ENCODE measurements at places on chromosomes 3 and 15.

DNA sequence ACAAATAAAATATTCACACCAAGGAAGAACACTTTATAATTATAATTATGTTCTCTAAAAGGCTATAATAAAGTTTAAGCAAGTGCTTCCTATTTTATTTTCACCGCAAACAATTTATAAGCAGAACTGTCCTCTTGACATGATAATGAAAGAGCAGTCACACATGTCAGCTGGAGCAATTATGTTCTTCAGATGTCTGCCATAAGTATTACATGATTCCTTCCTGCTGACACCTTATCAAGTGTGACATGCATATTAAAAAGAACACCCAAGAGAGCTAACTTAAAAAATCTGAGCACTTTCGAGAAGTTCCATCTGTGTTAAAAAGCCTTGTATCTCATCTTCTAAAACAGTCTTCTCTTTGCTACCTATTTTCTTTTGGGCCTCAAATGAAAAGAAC, 249.5 kb downstream of the SQOR start:
- DNase-seq = no peak

DNA sequence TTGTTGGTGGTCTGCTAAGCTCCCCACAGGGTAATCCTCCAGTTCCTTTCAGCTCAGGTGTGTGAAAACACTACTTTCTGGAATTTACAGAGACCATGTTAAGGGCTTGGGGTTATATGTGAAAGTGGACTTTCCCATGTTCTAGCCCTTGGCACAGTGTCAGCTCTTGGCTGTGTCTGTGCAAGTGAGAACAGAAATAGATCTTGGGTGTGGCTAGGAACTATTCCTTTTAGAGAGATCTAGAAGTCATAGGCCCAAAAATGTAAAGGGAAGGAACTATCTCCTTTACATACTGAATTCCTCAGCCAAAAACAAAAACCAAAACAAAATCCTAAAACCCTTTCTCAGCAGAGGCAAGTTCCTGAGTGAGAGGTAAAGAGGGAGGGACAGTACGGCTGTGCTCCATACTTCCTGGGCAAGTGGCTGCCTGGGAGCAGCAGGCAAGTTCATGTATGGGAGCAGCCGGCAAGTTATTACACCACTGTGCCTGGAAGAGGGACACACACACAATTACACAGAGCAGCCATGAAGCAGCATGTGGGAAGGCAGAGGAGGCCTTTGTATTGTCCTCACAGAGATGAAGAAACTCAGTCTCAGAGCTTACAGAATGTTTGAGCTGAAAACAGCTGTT, 19.9 kb upstream of the C3orf62 start:
- no peak for DNase-seq

DNA sequence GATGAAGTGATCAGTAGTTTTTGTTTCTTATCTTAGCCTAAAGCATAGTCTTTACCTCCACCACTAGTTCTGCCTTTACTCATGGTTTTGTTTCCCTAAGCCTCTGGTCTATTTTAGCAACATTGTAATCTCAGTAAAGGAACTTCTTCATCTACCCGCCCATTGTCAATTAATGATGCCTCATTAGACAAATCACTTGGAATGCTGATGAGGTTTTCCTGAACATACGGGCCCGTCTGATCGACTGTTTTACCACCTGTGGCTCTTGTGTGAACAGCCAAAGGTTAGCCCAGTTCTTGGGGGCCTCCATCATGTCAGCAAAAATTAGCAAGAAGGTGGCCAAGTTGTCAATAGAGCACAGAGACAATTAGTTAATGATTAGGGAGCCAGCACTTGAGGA, 470.1 kb upstream of the ARRDC4 start:
- no peak for DNase-seq

DNA sequence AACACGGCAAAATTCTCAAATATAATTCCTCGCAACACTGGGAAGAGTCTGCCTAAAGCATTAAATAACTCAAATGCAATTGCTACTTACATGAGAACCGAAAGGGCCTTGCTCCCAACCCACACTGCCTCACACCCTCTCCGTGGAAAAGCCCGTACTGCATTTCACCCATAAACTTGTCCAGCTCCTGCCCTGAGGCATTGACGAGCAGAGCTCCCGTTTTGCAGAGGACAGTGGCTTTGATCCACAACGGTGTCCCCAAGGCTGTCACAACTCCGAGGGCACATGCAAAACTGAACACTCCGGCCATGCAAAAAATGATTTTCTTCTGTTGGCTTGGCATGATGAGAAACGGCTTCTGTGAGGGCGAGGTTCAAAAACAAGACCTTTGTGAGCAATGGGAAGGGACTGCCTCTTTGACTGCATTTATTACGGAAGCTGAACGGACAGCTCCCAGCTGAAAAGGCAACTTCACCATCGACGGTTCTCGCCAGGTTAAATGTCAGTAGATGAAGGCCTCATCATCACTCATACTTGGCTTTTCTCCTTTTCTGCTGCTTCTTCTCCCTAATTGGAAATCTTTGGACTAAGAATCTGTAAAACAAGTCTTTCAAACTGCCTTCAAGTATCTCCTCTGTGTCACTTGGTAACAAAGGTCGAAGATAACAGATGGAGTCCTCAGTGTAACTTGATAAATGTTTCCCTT, at the start of gene CLRN1:
TSS of gene CLRN1 (minus strand) at position 362 of the 706 bp plus-strand sequence. CDS start at position 343, 19 bp downstream.
- no peak for DNase-seq

DNA sequence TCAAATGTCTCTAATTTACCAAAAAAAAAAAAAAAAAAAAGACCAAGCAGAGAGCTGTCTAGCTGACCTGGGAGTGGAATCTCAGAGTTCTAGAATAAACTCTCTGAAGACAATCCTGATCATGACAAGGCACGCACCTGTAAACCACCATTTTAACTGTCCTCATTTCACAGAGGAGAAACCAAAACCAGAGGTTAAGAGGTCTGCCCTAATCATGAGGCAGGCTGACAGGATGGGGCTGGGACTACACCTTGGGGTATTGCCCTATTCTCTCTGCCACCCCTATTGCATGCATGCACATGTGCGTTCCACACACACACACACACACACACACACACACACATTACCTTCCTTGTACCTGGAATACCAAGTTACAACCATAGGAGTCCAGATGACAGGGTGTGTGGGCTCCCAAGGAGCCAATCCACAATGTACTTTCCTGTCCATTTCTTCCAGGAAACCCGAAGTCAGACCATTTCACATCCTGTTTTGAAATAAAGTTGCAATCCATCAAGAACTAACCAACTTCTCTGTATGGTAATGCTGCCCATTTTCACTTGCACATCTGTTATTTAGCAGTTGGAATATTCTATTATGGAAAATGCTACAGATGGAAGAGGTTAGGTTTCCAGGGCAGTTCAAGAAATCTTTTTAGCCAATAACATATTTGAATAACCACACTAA, 34.6 kb downstream of the HSPBAP1 start:
- no peak for DNase-seq

GRCh38 chr3:140917772-140918171, 23.9 kb upstream of the SLC25A36 start:
- no peak for DNase-seq

GRCh38 chr3:48560648-48561018, 2.9 kb downstream of the UCN2 start:
- DNase-seq = no peak

DNA sequence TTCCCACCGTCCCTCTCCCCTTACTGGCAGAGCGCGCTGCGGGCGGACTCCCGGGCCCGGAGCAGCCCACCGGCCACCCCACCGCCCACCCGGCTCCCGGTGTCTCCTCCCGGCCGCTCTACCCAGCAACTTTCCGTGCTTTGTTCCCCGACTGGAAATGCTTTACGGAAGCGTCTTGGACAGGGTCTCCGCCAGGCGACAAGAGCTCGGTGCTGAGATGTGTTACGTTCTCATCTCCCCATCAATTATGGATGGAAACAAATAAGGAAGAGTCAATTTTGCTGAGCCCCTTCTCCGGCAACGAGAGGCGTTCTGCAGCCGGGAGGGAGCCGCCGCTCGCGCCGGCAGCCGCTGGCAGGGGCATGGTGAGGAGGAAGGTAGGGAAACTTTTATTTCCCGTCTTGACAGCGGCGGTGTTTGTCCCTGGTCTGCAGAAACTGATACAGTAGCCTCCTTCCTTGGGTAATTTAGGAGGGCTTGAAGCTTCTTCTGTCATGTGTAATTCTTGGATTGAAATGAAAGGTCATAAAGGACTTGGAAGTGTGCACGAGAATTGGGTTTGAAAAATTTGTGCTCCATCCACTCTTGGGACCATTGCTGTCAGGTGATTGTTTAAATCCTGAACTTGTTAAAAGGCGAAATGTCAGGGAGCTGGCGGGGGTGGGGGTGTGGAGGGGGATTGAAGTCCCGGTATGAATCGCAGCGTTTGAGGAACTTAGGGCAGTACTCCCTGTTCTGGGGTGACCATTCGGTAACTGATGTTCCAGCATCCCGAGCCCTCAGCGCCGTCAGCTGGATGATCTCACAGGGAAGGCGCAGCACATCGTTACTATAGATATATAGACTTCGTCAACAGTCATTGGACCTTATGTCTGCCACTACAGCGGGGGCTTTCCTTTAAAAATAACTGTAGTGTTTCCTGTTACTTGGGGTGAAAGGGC, 1.5 kb downstream of the SEMA6D start:
- DNase-seq = no peak

DNA sequence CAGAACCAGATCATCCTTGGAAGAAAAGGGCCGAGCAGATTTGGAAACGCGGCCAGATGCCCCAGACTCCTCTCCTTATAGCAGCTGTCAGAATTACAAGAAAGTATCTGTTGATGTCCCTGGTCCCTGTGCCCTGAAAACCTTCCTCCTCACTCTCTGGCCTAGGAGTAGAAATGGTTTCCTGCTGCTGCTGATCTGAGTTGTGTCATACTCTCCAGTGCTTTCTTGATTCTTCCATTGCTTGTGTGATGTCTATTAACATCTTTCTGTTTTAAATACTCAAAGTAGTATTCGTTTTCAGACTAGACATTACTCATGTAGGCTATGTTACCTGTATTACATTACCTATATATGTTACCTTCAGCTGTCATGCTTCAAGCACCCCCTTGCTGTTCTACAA, 26.8 kb upstream of the HERC1 start:
- DNase-seq = no peak

GRCh38 chr15:89105147-89105546, 16.9 kb downstream of the ABHD2 start:
- DNase-seq = no peak

- no peak for DNase-seq
Measured at GRCh38 chr3:196695849-196696226, 16.2 kb downstream of the CEP19 start.

- no peak for DNase-seq
Measured at GRCh38 chr3:108602249-108602934, 12.9 kb downstream of the DZIP3 start.

DNA sequence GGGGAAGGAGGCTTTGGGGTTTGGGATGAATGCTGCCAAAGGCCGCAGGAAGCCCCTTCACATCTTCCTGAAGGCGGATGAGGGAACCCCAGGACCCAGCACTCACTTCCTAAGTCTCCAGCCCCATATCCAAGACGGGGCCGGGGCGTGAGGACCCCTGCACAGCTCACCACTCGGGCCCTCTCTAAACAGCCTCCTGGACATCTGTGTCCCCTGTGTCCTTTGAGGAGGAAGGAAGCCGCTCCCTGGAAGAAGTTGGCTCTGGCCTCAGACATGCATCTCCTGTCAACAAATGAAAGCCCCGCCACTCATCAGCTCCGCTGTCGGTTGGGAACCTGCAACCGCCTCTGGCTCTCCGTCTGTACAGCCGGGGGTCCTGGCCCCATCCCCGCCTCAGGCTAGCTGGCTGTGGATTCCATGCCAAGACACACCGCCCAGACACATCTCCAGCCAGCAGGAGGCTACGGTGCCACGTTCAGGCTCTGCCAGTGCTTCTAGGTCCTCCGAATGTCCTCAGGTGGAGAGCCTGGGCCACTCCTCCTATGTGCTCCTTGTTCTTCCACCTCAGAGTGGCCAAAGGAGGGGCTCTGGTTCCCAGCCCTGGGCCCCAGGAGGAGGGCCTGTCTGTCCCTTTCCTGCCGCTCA, 140.0 kb upstream of the MEF2A start:
- no peak for DNase-seq

DNA sequence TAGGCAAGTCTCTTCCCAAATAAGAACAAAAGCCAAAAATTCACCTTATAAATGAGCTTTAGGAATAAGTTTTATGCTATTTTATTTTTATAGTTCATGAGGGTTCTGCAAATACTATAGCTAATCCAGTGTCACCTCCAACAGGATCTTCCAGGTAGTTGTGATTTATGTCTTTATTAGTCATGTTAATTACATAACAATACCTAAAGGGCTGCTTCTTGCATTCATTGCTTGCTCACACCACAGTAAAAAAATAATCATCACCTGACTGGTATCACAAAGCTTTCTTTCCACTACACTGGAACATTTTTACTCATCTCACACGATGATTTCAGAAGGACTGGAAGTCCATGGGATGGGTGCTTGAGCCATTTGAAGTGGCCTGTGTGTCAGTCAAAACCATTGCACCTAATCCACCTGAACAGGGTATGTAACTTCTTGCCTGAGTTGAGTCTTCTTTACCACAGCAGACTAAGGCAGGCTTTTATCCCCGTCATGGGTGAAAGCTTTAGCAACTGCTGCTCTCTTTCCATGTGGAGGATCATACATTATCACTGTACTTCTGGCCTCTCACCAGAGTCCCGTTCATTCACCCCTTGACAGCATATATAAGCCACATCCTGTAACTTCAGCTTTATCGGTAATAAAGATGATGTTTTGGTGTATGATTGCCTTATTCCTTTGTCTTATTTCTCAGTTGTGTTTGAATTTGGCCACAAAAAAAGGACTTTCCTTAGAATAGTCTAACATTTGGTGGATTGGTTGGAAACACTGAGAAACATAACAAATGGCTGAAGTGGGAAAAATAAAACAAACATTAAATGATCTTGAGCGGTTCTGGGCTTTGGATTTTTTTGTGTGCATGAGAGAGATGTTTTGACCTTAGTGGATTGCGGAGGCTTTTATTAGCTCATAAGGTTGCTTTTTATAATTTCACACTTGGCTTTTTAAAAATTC, 382.6 kb upstream of the THBS1 start:
- no peak for DNase-seq

- no peak for DNase-seq
Measured at GRCh38 chr3:126577261-126577660, 18.5 kb upstream of the C3orf22 start.

DNA sequence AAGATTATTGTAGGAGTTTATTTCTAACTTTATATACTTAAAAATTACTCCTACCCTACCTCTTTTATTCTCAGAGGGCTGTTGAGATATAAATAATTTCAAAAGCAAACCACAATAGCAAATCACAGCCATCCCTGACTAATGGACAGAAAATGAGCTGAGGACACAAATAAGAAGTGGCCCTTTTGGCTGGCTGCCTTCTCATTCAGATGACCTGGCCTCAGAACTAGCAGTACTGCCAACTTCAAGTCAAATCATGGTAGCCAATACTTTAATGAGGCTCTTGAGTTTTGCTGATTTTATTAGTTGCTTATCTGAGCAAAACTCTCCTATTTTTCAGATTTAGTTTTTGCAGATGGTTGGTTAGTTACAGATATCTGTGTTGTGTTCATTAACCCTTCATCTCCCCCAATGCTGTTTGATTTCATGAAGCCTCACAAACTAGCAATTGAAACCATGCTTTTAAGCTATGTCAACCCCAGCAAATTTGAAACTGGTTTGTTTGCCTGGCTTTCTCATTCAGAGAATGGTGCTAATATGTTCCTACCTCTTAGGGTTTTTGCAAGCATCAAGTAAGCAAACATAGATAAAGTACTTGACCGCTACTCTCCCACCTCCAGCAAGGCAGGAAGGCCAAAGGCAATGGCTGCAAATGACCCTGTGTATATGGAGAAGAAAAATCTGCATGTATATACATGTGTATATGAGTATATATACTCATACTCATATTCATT, 73.4 kb upstream of the HACD2 start:
- no peak for DNase-seq

- no peak for DNase-seq
Measured at GRCh38 chr15:81388436-81388770, 14.4 kb upstream of the TMC3 start.

- no peak for DNase-seq
Measured at GRCh38 chr3:122928396-122929187, 99.0 kb downstream of the SEMA5B start.
